ENCODE measurements at places on chromosomes 7 and 10.

GRCh38 chr10:131906269-131906639, 5.4 kb downstream of the PPP2R2D start:
- DNase-seq, result no peak

DNA sequence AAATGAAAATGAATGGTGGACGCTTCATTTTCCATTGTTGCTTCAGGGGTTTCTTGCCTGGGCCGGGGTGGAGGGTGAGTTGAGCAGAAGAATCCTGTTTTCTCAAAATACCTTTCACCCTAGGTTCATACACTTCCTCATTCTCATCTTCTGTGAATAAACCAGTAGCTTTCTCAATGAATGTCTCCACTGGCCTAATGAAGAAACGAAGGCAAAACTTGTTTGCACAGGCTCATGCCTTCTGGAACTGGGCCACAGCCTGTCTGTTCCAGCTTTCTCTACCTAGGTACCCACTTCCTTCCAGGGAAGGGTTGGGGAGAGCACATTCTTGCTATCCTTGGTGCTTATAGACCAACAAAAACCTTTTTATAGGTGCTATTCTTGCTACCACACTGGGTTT, 21.3 kb downstream of the STMP1 start:
- DNase-seq, result no peak

GRCh38 chr7:36658335-36659171, 65.7 kb downstream of the AOAH start:
- no peak for DNase-seq

- DNase-seq, result no peak
These were observed at the start of gene C7orf33 for GRCh38 chr7:148590471-148590870. Gene C7orf33, plus strand, starts transcription at chr7:148590766. Its CDS starts 160 bp downstream, at chr7:148590926.
